ENCODE measurements at places on chromosomes 16 and 17.

DNA sequence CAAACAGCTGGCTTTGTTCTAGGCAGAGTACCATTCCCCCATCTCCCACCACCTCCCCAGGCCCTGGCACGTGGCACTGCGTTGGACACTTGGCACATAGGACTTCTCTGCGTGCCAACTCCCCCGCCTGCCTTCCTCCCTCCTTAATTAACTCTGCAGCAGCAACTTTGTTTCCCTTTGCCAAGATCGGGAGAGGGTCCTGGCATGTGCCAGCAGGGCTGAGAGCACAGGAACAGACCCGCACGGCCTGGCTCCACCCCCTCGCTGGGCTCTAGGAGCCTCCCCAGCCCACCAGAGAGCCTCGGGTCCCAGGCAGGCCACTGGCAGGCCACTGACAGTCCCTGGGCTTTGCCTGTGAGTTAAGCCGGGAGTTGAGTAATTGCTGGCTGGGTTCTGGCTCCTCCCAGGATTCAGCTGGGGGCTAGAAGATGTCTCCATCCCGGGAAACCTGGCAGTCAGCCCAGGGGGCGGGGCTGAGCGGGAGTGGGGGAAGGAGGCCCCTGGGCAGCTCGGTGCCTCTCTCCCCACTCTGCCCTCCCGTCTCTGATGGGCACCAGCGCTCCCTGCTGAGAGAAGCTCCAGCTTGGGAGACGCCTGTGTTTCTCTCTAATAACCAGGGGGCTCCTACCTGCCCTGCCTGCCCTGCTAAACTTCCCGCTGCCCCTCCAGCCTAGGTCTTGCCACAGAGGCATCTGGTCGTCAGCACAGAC is 224.0 kb upstream of the TNRC6C start:
- DNase-seq = no peak

- DNase-seq = no peak
These were observed 97.1 kb upstream of the HS3ST3A1 start for GRCh38 chr17:13698832-13699231.

DNA sequence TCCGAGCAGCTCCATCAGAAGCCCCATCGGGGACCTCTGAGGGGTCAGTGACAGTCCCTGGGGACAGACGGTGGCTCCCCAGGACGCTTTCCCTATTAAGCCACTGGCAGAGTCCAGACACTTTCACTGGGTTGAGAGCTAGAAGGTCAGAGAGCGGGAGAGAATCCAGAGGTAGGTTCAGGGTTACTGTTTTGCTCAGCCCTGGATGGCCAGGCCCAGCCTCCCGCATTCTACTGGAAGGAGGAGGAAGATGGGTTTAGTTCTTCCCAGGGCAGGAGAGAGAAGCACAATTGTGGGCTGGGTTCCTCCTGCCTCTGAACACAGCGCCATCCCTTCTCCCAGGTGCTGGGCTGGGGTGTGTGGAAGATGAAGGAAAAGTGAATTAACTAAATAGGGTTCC is 452.8 kb downstream of the SLC39A11 start:
- DNase-seq = no peak

- no peak for DNase-seq
These were observed 31.6 kb downstream of the AATF start for GRCh38 chr17:36980280-36980761.

DNA sequence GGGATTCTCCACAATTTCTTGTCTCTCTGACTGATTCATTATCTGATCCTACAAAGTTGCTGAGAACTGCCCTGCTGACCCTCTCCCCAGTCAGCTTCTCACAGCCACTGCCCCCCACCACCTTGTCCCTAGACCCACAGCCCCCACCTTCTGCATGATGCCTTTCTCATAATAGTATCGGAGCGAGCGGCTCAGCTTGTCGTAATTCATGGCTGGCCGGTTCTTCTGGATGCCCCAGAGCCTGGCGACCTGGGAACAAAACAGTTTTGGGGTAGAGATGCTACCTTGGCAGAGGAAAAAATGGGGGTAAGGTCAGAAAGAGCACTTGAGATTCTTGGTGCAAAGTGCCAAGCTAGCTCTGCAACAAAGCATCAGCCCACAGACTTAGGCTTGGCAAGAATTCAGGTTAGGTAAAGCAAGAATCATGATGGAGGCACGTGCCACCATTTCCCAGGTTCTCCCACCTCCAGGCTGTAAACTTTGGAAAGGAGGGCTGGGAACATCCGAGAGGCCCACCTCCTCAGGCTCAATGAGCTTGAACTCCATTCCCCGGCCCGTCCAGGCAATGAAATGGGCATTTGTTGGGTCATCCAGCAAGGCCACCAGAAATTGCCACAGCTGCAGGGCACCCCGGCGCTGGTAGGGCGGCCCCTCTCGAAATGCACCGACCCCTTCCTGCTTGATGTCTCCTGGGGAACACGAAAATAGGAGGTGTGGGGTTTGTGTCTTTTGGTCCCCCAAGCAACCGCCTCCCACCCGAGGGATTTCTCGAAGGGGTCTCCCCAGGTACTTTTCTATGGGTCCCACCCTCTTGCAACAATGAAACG is 16.9 kb downstream of the ETV4 start:
- no peak for DNase-seq

- no peak for DNase-seq
These were observed 2.7 kb downstream of the CDH15 start for GRCh38 chr16:89174055-89174827.

DNA sequence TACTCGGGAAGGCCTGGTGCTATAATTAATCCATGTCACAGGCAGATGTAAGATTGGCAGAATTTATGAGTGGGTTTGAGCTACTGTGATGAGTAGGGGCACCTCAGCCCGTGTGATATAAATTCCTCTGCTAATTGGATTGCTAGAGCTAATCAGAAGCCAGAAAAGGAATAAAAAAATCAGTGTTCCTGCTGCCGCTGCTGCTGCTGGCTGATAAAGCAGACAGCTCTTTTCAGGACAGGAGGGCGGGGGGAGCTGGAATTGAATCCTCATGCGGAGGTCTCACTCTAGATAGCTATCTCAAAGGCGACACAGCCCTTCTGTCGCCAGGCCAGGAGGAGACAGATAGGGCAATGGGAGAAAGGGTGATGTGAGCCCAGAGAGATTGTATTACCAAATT is 182.7 kb upstream of the ZFHX3 start:
- DNase-seq = no peak

GRCh38 chr16:17364319-17365210 is 106.2 kb downstream of the XYLT1 start:
- peak; percentile 59 for DNase-seq

DNA sequence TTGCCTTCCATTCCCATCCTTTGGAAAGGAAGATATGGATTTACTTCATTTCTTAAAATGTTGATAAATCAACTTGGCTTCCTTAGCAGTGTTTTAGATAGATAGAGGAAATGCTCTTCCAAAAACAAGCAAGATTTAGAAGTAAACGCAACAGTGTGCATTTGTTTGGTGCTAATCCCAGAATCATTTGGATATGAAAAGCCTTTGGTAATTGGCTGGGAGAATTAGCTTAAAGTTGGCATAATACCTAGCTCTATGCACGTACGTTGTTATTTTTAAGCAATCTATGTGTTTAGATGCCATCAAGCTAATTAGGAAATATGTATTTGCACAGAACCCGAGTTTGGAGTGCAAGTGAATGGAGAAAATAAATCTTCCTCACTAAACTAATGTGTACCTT is 415.3 kb downstream of the GRIN2A start:
- DNase-seq = no peak

DNA sequence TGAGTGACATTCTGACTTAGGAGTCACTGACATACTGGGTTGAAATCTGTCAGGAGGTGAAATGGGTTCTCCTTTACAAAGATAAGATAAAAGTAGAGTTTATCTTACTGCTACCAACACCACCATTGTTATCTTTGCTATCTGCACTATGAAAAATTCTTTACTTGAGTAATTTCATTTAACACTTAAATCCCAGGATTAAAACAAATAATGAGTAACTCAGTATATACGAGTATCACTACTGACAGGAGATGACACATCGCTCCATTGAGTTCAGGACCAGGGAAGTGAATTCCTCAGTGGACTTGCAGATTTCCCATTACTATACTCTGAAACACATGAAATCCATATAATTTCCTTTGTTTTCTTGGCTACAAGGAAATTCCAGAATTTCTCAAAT is 242.1 kb upstream of the NLRP1 start:
- DNase-seq = no peak

- DNase-seq = no peak
These were observed 286.6 kb downstream of the SOX9 start for GRCh38 chr17:72407336-72407909.

DNA sequence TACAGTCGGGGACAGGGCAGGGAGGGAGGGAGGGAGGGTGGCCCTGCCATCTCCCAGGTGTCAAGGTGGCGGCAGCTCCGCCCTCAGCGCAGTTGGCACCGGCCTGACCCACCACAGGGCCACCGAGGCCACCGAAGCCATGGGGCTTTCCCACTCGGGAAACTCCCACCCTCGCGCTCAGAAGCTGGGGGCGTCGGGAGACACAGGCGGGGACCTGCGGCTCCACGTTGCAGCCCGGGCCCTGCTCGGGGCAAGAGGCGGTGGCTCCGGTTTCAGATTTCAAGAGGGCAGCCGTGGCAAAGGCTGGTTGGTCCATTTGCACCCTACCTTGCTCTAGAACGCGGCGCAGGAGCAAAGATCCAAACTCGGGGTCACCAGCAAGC is 544 bp downstream of the CYB561 start:
- DNase-seq = peak; percentile 18

DNA sequence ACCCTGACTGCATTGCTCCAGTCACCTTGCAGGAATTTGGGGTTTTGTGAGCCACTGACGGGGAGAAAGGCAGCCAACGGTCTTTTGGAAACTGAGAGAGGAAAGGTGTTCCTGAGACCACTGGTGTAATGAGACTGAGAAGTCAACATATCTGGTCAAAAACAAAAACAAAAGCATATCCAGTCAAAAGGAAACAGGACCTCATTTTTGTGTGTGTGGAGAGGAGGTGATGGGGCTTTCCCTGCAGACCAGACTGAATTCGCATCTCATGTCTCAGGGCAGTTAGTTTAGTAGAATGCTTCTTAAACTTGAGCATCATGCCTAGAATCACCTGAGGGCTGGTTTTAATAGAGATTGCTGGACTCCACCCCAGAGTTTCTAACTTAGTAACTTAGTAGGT is 198.4 kb downstream of the COPRS start:
- peak; percentile 40 for DNase-seq

All from activated CD4-positive, alpha-beta T cell treated with anti-CD3 and anti-CD28 coated beads, Interleukin-2, Interleukin-6, amounts not matched to agents 100 ng/mL and 50 ng/mL, durations not matched to agents 16 hours and 8 hours (primary cell).